ENCODE measurements at places on chromosomes 2 and 18. TPM values are rescaled to one million over a fixed set of nuclear protein-coding genes. Genes with fewer than 3 reads are reported as not detected.

Gene TMEM247
- not detected for total RNA-seq

- DNase-seq = peak; percentile 31
These were observed 1.2 kb upstream of the HAAO start for GRCh38 chr2:42793334-42794270.

Gene KLHL14
- 42.5 TPM for total RNA-seq

DNA sequence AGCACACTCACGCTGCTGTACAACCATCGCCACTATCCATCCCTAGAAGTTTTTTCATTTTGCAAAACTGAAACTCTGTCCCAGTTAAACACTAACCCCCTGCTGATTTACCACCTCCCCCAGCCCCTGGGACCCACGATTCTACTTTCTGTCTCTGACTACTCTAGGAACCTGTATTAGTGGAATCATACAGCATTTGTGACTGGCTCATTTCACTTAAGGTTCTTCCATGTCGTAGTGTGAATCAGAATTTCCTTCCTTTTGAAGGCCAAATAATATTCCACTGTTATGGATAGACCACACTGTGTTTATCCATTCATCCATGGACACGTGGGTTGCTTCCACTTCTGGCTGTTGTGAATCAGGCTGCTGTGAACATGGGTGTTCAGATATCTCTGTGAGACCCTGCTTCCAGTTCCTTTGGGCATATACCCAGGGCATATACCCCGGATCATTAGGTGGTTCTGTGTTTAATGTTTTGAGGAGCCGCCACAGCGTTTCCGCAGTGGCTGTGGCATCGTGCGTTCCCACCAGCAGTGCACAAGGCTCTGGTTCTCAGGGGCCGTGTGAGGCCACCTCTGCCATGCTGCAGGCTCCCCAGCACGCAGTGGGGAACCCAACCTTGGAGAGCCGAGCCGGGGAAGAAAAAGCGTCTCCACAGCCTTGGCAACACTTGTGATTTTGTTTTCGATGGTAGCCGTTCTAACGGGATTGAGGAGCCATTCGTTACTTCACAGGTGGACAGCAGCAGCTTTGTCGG, 10.1 kb downstream of the RAMP1 start:
- no peak for DNase-seq

Gene QPCT
- total RNA-seq = 2.1 TPM

GRCh38 chr2:40487602-40488001, 35.7 kb upstream of the SLC8A1 start:
- no peak for DNase-seq

Gene MROH2A
- not detected for total RNA-seq

GRCh38 chr2:16325016-16325975, 340.3 kb downstream of the CYRIA start:
- no peak for DNase-seq

- DNase-seq = no peak
These were observed 69.7 kb upstream of the BOD1L2 start for GRCh38 chr18:57077005-57077765.

GRCh38 chr2:64410671-64411070, 43.3 kb upstream of the LGALSL start:
- DNase-seq = no peak

DNA sequence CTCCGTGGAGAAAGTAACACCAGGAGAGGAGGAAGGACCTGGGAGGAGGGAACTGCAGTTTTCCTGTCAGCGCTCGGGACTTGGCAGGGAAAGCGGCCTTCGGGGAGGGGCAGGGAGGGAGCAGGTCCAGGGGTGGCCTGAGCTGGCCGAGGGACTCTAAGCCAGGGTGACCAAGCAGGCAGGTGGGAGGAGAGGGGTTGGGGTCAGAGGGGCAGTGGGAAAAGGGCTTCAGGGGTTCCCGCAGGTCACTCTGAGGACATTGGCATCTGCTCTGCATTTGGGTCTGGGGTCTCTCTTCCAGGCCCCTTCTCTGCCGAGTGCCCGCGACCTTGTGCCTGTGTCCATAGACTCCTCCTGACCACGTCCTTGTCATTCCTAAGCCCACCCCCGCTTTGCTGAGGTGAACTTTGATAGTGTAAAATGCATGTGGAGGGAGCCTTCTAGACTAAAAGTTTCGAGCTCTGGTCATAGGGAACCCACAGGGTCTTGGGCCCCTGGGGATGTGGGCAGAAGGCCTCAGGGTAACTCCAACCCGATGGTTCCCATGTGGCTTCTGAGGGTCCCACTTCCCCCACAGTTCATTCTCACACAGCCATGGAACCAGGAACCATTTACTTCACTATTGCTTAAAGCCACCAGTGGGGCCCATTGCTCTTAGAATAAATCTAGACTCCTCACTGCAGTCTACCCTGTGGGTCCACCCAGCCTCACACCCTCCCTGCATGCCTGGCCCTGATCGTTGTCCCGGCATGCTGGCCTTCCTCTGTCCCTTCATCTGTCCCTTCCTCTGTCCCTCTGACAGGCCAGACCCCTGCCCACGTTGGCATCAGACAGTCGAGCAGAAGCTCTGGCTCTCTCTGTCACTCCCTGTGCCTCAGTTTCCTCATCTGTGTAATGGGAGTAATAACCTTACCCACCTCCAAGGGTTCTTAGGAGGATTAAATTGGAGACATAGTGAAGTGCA, 229.2 kb downstream of the SEPTIN10 start:
- DNase-seq = no peak

Gene REG3A
- total RNA-seq = not detected

Gene CCDC150
- 4.9 TPM for total RNA-seq

Gene BARD1
- total RNA-seq = 20.7 TPM

Gene TMEM18
- total RNA-seq = 38.5 TPM

GRCh38 chr18:41370740-41371139, 584.3 kb upstream of the PIK3C3 start:
- DNase-seq = no peak

DNA sequence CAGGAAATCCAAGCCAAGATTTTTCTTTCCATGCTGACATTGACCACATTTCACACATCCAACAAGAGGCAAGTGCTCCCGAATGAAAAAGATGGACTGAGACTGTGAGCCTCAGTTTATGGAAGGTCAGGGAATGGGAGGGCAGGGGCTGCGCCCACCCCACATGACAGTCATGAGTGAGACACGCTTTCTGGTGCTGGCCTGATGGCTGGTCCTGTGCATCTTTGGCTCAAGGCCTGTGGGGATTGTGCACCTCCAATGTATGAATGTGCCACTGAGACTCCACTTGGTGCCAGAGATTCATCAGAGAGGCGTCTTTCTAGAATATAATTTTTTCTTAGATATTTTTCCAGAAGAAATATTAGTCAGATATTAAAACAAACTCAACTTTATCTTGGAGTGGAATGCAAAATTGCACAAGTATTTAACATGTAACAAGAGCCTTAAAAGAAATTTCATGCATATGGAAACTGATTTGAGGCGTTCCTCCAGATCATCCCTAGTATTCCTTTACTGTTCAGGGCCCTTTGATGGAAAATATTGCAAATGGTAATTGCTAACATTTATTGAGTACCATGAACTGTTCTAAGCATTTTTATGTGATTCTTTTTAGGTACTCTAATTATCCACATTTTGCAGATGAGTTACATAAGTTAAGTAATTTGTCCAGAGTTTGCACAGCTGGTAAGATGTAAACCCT, 87.3 kb upstream of the GPR45 start:
- DNase-seq = no peak

GRCh38 chr2:66915237-66915636, 480.3 kb downstream of the MEIS1 start:
- no peak for DNase-seq

- no peak for DNase-seq
These were observed 61.7 kb downstream of the CTIF start for GRCh38 chr18:48600456-48601090.

Gene SMARCAL1
- 50.7 TPM for total RNA-seq

- no peak for DNase-seq
These were observed 12.6 kb downstream of the MRO start for GRCh38 chr18:50807176-50807575.

GRCh38 chr2:218857371-218858137, 2.1 kb upstream of the WNT6 start:
- DNase-seq = no peak

Gene CACNB4
- total RNA-seq = 1.1 TPM

DNA sequence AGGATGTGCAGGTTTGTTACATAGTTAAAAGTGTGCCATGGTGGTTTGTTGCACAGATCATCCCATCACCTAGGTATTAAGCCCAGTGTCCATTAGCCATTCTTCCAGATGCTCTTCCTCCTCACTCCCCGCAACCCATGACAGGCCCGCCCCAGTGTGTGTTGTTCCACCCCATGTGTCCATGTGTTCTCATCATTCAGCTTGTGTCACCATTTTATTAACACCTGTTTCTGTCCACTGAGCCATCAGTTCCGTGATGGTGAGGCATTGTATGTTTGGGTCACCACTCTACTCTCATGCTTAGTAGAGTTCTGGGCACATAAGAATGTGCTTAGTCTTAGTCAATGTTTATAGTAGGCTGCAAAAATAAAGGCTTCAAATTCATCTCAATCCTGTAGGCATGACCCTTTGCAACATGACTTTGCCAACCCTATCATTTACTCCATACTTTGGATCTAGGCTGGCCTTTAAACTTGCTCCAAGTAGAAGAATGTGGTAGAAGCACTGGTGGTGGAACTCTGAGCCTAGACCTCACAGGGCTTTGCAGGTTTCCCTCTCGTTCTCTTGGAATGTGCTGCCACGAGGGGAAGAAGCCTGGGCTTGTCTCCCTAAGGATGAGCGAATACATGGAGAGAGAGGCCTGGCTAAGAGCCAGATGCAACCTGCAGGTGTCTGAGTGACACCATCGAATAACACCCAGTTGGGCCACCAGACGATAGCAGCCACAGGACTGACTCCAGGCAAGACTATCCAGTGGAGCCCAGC, 161.5 kb downstream of the NAPG start:
- no peak for DNase-seq
